Nucleus accumbens (tissue), 56 donors: ENCODE measurements at places on chromosomes 13 and 19.

GRCh38 chr19:45508417-45508860 is 1.2 kb downstream of the VASP start:
- DNase-seq, result no peak

- DNase-seq, result no peak
These were observed 10.0 kb downstream of the LRFN3 start for GRCh38 chr19:35946203-35946602.

GRCh38 chr19:4338441-4339355 is at the start of gene STAP2:
Gene STAP2, minus strand, starts transcription at chr19:4338827. Its CDS starts 74 bp downstream, at chr19:4338753.
- no peak for DNase-seq

DNA sequence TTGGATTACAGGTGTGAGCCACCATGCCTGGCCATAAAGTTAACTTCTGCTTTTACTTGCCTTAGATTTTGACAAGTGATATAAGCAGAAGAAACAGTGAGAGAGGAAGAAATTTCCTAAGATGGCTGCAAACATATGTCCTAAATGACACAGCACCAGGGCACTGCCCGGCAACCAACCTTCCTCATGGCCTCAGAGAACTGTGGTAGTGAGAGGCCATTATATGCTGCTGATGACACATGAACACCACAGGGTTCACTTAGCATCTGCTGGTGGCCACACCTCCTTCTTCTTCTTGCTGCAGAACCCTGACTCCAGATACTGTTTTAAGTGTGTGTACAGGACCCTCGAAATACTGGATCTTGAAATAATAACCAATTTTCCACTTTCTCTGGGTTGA is 88.2 kb downstream of the KCTD12 start:
- DNase-seq, result no peak

DNA sequence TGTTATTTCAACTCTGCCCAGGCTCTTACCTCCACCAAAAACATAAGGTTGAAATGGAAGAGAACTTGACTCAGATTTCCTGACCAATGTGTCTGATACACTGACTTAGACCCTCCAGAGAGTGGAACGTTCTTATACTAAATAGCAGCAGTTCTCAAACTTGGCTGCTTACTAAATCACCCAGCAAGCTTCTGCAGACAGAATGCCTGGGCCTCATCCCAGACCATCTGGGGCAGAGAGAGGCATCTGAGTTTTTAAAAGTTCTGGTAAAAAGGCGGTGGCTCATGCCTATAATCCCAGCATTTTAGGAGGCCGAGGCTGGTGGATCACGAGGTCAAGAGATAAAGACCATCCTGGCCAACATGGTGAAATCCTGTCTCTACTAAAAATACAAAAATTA is 46.3 kb downstream of the NEK5 start:
- no peak for DNase-seq

- DNase-seq, result no peak
These were observed 1114.5 kb upstream of the ATXN8OS start for GRCh38 chr13:68993154-68993553.

DNA sequence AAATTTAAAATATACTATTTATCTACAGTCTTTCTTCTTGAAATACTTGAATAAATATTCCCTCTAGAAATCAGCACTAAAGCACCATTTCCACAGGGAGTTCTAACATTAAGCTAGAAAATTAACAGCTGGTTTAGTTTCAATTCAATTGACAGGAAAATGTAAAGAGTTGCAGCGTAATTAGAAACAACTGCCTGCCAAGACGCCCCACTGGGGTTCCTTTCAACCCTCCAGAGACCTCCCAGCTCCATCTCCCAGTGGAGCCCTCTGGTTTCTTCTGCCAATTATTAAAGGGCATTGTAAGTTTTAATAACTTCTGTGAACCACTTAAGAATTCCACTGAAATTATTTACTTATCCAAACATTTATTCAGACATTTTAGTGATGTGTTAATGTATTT is 4.2 kb downstream of the GJA3 start:
- no peak for DNase-seq

GRCh38 chr13:29589234-29589633 is 6.3 kb downstream of the SLC7A1 start:
- no peak for DNase-seq

GRCh38 chr19:51301266-51301665 is 10.2 kb upstream of the IGLON5 start:
- DNase-seq, result no peak

DNA sequence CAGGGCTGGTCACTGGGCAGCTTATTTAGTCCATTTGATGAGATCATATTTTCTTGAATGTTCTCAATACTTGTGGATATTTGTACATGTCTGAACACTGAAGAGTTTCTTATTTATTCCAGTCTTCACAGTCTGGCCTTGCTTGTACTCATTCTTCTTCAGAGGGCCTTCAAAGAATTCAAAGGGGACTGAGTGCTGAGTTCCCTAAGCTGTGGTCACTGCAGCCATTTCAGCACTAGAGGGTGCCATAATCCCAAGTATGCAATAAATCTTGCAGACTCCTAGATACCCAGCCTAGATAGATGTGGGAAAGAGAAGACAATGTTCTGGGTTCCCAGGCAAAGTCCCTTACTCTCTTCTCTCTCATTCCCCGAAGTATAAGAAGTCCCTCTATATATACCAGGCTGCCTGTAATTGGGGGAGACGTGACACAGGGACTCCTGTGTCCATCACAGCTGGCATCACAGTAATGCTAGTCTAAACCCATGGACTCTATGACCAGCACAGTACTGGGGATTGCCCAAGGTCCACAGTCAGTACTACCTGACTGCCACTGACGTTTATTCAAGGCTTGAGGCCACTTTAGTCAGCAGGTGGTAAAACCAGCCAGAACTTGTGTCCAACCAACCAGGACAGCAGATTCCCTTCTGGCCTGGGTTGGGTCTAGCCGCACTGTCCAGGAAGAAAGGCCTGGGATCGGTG is 8.9 kb upstream of the VN1R1 start:
- no peak for DNase-seq

DNA sequence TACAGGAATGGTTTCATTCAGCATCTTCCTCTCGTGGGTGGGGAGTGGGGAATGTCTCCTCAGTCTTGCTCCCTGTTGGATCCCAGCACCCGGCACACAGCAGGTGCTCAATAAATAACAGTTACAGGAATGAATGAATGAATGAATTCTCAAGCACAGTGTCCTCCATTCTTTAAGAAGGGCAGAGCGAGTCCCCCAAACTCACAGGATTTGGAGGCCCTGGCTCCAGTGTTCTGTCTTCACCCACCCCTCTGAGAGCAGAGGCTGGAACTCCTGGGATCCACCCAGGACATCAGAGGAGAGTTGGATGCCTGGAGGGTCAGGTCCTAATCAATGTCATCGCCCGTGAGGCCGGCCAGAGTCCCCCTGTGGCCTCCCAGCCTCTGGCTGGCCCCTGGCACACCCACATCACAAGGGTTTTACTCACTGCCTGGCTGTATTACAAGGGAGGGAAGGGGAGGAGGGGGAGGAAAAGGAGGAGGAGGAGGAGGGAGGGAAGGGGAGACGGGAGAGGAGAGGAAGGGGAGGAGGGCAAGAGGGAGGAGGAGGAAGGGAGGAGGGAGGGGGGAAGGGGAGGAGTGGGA is 8.7 kb upstream of the CREB3L3 start:
- DNase-seq, result no peak

DNA sequence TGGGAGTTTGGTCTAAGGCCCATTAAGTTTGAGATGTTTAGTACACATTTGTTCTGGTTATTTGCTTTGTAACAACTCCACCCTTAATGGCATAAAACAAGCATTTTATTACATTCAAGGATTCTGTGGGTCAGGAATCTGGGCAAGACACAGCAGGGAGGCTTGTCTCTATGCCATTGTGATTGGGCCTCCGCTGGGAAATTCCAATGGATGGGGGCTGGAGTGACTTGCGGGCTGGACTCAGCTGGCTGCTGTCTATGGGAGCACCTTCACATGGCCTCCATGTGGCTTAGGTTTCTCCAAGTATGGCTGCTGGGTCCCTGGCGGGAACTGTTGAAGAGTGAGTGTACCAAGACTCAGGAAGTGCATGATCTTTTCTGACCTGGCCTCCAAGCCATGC is 159.0 kb downstream of the PAN3 start:
- no peak for DNase-seq

DNA sequence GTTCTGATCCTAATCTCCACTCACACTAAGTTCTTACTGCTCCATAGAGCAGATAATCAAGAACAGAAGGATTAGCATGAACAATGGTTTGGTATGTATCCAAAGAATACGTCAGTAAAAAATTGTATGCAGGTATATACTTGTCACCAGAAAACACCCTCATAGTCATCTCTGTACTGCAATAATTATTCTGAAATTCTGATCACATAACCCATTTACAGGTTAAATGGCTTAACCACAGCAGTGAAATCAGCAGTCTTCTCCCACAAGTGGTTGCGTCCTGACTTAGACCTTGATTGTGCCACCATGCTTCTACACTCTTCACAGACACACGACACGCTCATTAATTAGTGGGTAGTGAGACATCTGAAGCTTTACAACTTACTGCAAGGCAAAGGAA is 50.9 kb downstream of the LNX2 start:
- DNase-seq, result no peak

DNA sequence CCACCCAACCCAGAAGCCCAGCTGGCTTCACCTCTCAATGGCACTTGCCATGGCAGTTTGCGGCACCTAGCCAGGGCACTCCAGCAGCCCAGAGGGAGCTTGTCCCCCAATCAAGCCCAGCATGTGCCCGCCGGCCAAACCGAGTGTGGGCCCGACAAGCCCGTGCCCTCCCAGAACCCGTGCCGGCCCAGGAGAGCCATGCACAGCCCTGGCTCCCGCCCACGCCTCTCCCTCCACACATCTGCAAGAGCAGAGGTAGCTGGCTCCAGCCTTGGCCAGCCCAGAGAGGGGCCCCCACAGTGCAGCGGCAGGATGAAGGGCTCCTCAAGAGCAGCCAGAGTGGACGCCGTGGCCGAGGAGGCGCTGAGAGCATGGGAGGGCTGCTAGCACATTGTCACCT is 2278.0 kb upstream of the PCDH20 start:
- no peak for DNase-seq

DNA sequence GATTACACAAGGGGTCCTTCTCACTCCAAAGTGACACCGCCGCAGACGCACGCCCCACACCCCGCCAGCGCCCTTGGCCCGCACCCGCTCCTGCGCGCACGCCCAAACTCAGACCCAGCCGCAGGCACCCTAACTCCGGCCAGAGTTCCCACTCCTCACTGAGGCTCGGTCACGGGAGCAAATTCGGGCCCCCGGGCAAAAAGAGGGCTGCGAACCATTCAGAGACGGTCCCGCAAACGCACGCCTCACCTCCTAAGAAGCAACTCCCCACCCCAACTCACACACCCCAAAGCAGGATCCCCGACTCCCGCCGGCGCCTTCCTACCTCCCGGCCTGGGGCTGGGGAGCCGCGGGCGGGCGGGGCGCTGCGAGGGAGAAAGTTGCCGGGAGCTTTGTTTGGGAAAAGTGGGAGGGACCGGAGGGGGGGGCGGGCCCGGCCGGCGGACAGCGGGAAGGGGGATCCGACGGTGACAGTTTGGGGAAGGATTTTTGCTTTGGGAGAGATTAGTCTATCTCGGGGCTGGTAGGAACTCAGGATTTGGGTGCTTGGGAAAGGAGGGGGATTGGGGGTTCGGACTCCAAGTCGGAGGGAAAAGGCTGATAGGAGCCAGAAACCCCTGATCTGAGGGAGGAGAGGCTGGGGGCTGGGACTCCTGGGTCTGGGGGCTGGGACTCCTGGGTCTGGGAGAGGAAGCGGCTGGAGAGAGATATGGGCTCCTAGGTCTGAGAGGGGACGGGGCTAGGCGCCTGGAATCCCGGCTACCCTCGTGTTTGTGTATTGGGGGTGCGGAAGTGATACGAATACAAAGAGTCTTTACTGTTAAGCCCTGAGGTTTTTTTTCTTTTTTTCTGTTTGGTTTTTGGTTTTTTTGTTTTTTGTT is at the start of gene TEAD2:
TEAD2 (minus strand) TSS at position 369 of the 881 bp plus-strand sequence. CDS start 2,341 bp downstream, outside the sequence.
- DNase-seq, result no peak

GRCh38 chr13:111359930-111360329 is 39.5 kb downstream of the TEX29 start:
- DNase-seq, result no peak
